ENCODE measurements at places on chromosomes 1 and 21. TPM values are rescaled to one million over a fixed set of nuclear protein-coding genes. Genes with fewer than 3 reads are reported as not detected.

Gene CFHR1
- polyA plus RNA-seq = not detected

Gene CNKSR1
- polyA plus RNA-seq = 1.1 TPM

Gene FCMR
- 5.1 TPM for polyA plus RNA-seq

Gene NR0B2
- polyA plus RNA-seq = 4.0 TPM

Gene DNAJC28
- 1.6 TPM for polyA plus RNA-seq

Gene TMPRSS2
- 0.11 TPM for polyA plus RNA-seq

Gene PPP1R8
- 27.6 TPM for polyA plus RNA-seq

Gene PCSK9
- 3.7 TPM for polyA plus RNA-seq

Gene PCAT6
- polyA plus RNA-seq = 1.8 TPM

Gene UTS2
- polyA plus RNA-seq = 0.54 TPM

Gene HCRTR1
- 0.25 TPM for polyA plus RNA-seq

Gene CYP2J2
- polyA plus RNA-seq = 0.71 TPM

Gene NCSTN
- polyA plus RNA-seq = 63.2 TPM

Gene AKT3
- 8.0 TPM for polyA plus RNA-seq

Gene KCND3
- polyA plus RNA-seq = 2.8 TPM

Gene FNBP1L
- 13.6 TPM for polyA plus RNA-seq

Data from adipose tissue (tissue), 3 donors.